Left forelimb (tissue), 1 donor: ENCODE measurements at places on chromosomes 12 and 14.

DNA sequence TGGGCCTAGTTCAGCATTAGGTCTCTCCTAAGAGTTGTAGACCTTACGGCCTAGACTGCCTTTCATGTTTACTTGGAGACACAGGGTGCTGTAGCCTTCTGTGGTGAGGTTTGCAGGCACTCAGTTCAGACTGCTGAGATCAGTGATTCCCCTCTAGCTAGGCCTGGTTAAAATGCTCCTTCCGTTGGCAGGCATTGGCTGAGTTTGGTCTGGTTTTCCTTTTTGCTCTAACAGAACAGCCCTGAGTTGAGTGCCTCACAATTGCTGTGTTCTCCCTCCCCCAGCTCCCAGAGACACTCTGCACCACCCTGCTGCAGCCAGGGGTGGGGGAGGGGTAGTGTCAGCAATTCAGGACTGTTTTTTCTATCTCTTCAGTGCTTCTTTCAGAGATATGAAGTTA, 178.9 kb upstream of the DYRK2 start:
- no peak for DNase-seq

GRCh38 chr12:68065687-68066086, 76.4 kb downstream of the IFNG-AS1 start:
- DNase-seq: no peak

- DNase-seq: no peak
Observed at GRCh38 chr12:40248034-40248433, 23.2 kb downstream of the LRRK2 start.

DNA sequence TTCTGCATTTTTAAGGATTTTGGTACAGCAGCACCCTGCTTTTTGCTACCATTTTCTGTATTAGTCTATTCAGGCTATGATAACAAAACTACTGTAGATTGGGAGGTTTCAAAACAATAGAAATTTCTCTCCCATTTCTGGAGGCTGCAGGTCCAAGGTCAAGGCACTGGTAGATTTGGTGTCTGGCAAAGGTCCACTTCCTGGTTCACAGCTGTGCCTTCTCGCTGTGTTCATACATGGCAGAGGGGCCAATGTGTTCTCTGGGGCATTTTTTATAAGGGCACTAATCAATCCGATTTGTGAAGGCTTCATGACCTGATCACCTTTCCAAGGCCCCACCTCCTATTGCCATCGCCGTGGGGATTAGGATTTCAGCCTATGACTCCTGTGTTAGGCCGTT, 268.1 kb upstream of the RTL1 start:
- DNase-seq: no peak

DNA sequence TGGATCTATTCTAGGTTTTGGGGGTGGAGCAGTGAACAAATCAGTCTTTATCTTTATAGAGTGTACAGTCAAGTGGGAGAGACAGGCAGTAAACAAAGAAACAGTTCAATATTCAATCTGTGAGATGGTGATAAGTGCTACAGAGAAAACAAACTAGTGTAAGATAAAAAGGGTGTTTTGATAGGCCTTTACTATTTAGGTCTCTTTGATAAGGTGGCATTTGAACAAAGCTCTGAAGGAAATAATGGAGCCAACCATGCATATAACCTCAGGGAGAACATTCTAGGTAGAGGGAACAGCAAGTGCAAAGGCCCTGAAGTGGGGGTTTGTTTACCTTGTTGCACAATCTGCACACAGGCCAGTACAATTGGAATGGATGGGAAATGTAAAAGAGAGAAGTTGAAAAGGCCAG, 47.3 kb downstream of the PTPN11 start:
- no peak for DNase-seq
